ENCODE measurements at places on chromosomes 4 and X.

- DNase-seq: peak; percentile 4
Observed at GRCh38 chr4:179563741-179564140, 2121.5 kb upstream of the AGA start.

DNA sequence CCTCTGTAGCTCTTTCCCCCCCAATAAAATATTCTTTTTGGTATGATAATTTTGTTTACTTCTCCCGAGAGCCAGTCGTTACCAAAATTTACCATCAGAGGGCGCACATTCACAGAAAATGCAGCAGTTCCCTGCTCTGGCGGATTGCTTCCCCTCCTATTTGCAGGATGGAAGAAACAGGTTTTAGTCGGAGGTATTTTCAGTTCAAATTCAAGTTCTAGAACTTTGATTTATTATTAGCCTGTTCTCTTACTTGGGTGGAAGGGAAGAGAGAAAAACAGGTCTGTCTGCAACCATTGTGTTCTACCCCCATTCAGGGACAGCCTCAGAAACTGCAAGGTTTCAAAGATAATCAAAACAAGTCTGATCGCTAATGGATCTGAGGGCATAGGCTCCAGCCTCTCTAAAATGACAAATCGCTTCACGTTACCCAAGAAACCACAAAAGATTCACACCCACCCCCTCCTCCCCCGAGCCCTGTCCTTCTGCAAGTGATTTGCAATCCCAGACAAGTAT, 263.8 kb upstream of the RPS6KA3 start:
- no peak for DNase-seq

- DNase-seq: no peak
Observed at GRCh38 chr4:85842540-85842939, 367.6 kb downstream of the ARHGAP24 start.

GRCh38 chr4:148359769-148360168, 82.4 kb downstream of the NR3C2 start:
- DNase-seq: no peak

GRCh38 chr4:37365888-37366287, 121.3 kb downstream of the NWD2 start:
- no peak for DNase-seq

GRCh38 chrX:120468071-120468470, 1.0 kb downstream of the LAMP2 start:
- no peak for DNase-seq

DNA sequence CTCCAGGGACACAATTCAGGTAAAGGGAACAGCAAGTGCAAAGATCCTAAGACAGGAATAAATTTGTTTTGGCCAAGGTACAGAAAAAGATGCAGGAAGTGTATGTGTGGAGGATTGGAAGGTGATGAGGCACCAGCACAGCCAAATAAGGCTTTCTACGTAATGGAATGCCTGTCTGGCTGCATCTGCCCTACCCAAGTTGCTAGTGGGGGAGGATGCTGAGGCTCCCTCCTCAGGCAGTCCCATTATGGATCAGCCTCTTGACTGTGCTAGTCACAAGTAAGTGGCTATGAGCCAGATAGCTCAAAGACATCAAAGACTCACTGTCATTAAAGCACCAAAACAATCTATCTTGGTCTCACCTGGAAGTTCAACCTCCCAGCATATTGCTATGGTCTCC, 300.9 kb upstream of the FAT4 start:
- no peak for DNase-seq

GRCh38 chr4:162075726-162076125, 88.1 kb downstream of the FSTL5 start:
- DNase-seq: no peak

DNA sequence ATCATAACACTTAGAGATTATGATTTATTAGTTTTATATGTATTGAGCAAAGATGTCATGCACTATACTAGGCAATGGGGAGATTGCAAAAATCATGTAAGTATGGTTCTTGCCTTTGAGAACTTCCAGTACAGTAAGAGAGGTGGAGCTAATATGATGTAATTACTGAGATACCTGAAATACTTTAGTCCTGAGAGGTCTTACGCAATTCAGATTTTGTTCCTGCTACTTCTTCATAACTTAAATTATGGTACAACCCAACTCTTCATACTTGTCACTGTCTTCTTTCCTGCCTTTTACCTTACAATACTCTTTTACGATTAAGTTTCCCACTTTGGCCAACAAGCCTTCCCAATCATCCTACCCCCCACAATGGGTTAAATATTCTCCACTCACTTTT, 564.2 kb upstream of the PITX2 start:
- DNase-seq: no peak

GRCh38 chr4:114615435-114615834, 16.8 kb downstream of the UGT8 start:
- DNase-seq: no peak

DNA sequence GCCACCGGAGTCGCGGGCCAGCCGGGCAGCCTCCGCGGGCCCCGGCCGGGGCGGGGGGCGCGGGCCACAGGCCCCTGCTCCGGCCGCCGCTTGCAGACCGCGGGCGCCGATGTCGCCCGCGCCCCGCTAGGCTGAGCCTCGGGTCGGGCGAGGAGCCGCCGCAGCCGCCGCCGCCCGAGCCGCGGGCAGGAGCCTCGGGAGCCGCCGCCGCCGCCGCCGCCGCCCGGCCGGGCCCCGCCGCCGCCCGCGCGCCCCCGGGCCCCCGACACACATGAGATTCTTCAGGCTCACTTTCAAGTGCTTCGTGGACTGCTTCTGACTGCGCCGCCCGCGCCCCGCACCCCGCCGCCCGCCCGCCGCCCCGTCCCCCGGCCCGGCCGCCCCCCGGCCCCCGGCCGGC, 345 bp downstream of the SLC6A8 start:
- no peak for DNase-seq

DNA sequence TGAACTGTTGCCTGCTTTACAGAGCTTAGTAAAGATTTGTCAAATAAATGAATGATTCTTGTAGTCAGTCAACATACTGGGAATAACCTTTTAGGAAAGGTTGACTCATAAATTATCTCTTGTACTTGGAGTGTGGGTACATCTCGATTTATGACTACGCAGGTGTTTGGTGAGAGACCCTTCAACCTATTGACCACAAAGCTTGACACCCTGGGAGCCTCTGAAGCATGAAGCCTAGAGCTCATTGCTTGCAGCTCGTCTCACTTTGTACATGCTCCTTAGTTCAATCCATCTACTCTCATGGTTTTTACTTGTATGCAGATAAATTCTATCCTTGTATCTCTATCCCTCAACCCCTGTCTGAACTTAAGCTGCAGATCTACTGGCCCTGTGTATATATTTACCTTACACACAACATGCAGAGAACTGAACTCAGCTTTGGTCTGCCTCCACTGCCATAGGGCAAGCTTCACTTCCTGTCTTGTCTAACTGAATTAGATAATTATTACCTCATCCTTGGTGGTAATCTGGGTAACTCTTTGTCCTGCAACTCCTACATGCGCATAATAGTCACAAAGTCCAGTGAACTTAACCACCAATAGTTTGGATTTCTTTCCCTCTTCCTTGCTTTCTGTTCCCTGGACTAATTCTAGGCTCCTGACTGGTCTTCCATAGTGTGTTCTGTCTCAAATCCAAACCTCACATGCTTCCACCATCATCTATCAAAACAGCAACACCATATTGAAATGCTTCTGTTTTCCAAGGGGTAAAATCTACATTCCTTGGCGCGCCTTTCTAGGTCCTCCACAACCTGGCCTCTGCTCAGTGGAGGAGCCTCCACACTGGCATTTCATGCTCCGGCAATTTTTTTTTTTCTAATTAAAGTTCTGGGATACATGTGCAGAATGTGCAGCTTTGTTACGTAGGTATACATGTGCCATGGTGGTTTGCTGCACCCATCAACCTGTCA, 32.2 kb upstream of the FAT1 start:
- no peak for DNase-seq

DNA sequence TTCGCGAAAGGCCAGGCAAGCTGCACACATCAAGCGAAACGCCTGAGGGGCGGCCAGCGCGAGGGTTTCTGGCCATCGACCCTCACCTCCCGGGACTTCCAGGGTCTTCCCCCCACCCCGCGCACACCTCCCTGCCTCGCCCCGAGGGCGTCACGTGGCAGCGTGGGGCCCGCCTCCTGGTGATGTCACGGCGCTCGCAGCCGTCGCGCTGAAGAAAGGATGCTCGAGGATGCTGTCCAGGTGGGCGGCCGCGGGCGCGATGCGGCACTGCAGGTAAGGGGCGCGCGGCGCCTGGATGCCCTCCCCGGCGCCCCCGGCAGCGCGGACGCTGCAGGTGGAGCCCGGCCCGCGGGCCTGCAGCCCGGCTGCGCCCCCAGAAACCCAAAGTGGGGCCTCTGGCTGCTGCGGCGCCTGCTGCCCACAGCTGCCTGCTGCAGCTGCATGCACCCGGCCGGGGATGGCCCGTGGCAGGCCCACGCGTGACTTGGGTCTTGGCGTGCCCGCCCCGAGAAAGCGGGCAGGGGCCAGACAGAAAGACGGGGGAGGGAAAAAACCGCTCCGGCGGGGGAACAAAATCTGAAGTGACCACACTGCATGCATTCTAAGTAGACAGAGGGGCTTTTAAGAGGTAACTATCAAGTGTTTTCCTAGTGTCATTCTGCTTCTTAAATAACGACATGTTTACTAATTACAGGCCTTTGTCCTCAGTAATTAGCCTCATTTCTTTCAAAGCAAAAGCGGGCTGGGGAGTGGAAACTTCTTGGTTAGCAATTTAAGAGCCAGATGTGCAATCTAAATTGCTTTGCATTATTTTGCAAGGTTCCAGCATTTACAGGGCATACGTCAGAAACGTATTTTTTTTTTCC, 1.7 kb downstream of the CLCN4 start:
- DNase-seq: no peak

- no peak for DNase-seq
Observed at GRCh38 chr4:148497258-148497657, 55.0 kb upstream of the NR3C2 start.

- no peak for DNase-seq
Observed at GRCh38 chr4:83272900-83273299, 11.7 kb downstream of the COQ2 start.

DNA sequence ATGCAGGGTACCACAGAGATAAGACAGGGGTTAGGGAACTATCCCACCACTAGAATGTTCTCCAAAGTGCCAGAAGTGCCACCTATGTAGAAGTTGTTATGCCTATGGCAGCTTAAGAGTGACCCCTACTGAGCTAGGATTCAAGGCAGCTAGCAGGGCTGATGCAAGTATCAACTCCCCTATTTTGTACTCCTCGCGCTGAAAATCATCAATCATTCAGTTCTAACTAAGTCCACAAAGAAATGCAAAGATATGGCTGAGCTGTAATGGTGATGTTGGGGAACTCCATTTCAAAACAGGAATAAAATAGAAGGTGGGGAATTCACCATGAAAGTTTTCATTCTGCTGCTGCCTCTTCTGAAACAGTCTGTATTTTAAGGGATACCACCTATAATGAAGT, 13.8 kb downstream of the ACSL4 start:
- no peak for DNase-seq

- no peak for DNase-seq
Observed at GRCh38 chr4:117893207-117893606, 141.1 kb upstream of the NDST3 start.

- no peak for DNase-seq
Observed at GRCh38 chr4:156496797-156497196, 474.8 kb downstream of the PDGFC start.

GRCh38 chrX:2242326-2242725, 258.4 kb downstream of the DHRSX start:
- no peak for DNase-seq

DNA sequence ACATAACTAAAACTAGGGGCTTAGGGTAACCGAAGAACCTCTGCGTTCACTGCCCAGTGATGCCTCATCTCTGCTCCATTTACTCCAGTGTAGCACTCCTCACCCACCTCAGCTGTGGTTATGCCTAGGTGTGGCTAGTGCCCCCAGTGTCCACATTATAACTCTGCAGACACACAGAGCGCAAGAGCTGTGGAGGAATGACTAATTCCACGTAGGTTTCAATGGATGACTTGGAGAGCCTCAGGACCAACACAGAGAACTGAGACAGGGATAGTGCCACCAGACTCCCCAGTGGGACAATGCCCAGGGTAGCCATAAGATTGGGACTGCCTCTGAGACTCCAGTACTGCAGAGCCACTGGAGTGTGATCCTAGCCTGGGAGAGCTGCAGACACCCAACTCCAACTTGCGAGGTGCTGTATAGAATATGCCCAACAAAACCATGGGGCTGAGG, 542.4 kb upstream of the DIPK2B start:
- no peak for DNase-seq

Data from renal cortex interstitium (tissue), 15 donors.